Stimulated activated CD8-positive, alpha-beta memory T cell treated with anti-CD3 and anti-CD28 coated beads, Interleukin-15, amount 100 ng/mL, for 24 hours (primary cell): ENCODE measurements at places on chromosomes 2 and 18.

GRCh38 chr2:236608188-236608525 is 38.5 kb downstream of the ACKR3 start:
- DNase-seq = no peak

GRCh38 chr2:239590276-239590675 is 189.5 kb upstream of the HDAC4 start:
- DNase-seq = no peak

- no peak for DNase-seq
Observed at GRCh38 chr2:158932131-158932645, 36.3 kb upstream of the TANC1 start.

GRCh38 chr2:169965495-169965894 is 138.2 kb downstream of the UBR3 start:
- DNase-seq = no peak

DNA sequence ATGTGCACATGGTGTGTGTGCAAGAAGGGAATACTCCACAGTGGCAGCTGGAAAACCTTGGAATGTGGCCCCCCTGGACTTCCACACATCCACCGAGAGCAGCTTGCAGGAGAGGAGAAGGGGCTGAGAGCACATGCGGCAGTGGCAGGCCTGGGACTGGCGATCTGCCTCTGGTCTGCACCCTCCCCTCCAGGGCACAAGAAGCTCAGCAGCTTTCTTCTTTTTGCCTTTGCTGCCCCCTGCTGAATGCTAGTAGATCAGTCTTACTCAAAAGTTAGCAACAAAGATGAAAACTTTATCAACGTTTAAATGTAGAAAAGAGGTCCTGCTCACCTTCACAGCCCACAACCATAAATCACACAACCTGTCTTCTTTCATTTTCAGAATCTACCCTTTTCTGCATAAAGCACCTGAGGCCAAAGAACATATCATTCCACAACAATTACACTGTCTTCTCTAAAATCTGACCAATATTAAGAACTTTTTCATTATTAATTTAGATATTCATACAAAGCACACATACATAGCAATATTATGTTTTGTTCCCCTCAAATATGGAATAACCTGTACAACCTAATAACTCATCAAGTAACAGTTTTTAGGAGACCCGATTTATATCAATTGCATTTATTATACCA is 34.6 kb downstream of the TGFBRAP1 start:
- DNase-seq = no peak

GRCh38 chr18:38329145-38329544 is 763.5 kb upstream of the CELF4 start:
- no peak for DNase-seq

GRCh38 chr2:13584020-13584419 is 867.3 kb downstream of the TRIB2 start:
- DNase-seq = no peak

- DNase-seq = no peak
Observed at GRCh38 chr2:10846110-10846861, 33.7 kb upstream of the PDIA6 start.

DNA sequence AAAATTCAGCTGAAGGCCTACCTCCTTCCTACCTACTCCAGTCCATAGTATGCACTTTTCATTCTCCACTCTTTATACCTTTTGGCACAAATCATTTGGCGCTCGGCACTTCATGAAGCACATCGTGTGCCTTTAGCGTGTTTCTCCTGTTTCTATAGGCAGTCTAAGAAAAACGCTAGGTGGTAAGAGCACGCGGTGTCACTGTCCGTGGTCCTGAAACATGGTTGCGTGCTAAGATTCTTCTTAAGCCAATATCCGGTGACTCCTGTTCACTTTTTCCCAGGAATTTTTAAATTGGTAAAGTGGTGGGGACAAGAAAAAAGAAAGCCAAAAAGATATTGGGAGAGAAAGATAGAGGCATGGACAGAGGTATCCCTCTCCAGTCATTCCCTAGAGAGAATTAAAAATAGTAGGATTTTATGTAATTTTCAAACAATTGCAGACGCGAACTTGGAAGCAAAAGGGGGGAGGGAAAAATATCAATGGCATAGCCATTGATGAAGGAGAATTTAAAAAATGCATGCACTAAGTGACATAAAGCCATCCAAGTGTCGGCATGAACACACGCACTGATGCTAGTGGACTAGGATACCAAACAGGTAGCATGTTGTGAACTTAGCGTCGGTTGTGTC is 1.4 kb upstream of the CTNNA2 start:
- no peak for DNase-seq

GRCh38 chr2:230447036-230447435 is 31.0 kb downstream of the SP100 start:
- DNase-seq = no peak

GRCh38 chr2:76975752-76976151 is 546.4 kb downstream of the LRRTM4 start:
- DNase-seq = no peak

- DNase-seq = no peak
Observed at GRCh38 chr2:160720098-160720497, 226.5 kb upstream of the RBMS1 start.

GRCh38 chr18:77078690-77079070 is 53.9 kb downstream of the MBP start:
- no peak for DNase-seq

DNA sequence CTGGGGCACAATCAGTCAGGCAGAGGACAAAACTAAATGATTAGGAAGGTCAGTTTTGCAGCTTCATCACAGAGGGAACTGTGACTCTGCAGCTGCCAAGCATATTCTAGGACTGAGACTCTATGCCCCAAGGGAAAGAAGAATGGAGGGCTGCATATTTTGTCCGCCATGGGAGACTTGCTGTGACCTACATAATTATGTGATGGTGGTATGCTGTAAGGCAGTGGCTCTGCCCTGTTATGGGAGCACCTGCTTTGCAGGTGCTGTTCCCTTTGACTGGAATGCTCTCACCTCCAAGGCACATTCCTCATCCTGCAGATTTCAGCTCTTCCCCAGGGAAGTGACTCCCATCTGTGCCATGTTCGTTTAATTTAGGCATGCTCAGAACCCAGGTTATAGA is 261.9 kb upstream of the EPHA4 start:
- DNase-seq = no peak
